ENCODE measurements at places on chromosomes 2 and 18.
A peak's percentile ranks its signal among the peaks of the same experiment; 100 is the strongest.

DNA sequence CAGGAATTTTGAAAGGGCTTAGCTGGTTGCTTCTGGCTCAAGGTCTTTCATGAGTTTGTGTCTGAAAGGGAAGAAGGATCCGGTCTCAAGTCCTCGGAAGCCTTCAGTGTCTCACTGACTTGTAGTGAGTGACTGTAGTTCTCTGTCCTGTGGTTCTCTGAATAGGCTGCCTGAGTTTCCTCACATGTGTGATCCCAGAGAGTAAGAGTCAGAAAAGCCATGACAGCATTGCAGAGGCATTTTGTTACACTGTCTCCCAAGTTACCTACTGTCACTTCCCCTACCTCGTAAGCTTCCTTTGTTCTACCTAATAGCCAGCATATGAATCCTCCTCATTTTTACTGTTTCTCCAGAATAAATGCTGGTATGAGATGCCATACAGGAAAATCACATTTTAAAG lies 709.1 kb upstream of the CHAC2 start:
- no peak for DNase-seq

DNA sequence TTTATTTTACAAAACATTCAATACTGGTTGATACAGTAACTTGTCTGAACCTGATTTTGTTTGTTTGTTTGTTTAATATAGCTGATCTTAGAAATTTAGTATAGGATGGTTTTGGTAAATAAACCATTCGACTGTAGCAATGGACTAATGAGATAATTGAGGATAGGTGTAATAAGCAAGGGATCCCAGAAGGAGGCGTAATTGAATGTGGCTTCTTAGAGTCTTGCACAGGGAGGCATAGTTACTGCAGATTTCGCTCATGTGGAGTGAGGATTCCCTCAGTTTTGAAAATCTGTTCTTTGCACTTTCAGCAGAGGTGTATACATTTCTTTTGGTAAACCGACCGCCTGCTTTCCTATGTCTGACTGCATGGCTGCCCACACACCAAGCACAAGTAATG lies 709.6 kb downstream of the SOCS6 start:
- DNase-seq: peak; percentile 35

GRCh38 chr18:67475673-67476072 lies 40.8 kb downstream of the DSEL start:
- no peak for DNase-seq

GRCh38 chr2:191927991-191928390 lies 81.1 kb upstream of the CAVIN2 start:
- no peak for DNase-seq

- peak; percentile 5 for DNase-seq
Observed at GRCh38 chr2:241559323-241560161, 997 bp downstream of the BOK start.

DNA sequence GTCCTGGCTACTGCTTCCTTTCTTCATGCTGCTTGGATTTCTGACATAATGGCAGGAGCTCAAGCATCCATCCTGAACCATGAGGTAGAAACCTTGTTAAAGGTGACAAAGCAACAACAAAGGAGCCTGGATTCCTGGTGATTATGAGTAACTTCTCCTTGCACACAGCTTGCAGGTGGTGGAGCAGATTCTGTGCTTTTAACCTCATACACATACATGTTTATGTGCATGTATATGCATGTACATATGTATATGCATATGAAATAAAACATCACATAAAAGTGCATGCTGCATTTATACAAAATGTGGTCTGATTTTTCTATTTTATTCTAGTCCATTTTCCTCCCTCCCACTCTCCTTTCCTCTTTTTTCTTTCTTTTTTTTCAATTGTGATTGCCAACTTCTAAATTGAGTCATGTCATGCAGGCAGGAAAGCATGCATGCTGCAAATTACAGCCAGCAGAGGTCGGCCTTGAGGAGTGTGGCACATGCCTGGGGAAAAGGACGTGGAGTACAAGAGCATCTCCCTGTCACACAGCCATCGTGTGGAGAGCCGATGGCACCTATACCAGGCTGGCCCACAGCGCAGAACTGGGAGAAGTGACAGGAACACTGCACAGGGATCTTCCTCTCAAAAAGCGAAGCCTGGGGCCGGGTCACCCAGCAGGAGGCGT lies 17.9 kb downstream of the LCT start:
- no peak for DNase-seq

GRCh38 chr18:55501579-55501978 lies 86.4 kb downstream of the TCF4 start:
- no peak for DNase-seq

GRCh38 chr2:163133602-163134001 lies 295.0 kb upstream of the KCNH7 start:
- no peak for DNase-seq

GRCh38 chr2:200264631-200265030 lies 41.9 kb upstream of the SPATS2L start:
- DNase-seq: no peak

DNA sequence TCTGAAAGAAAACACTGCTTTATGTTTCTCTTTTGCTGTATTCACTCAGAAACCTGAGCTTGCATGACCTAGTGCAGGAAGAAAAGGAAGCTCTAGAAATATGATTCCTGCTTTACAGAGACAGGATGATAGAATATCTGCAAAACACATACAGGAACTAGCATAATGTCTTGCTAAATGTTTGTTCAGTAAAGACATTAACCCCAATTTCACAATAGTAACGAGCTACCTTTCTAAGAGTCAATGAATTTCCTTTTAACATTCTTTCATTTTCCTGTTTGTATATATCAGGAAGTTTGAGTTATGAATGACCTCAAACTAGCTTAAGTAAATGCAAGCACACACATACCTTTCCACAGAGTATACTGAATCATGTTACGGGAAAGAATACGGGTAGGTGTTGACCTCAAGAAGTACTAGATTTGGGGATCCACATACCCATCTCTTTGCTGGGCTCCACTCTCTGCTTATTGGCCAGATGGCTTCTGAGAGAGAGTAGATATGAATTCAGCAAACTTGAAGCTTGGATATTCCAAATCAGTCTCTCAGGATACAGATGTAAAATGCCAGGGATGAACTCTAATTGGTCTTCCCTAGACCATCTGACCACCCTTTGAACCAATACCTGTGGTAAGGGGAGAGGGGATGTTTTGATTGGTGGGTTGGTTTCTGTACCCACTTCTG lies 18.2 kb upstream of the ACSL3 start:
- no peak for DNase-seq

DNA sequence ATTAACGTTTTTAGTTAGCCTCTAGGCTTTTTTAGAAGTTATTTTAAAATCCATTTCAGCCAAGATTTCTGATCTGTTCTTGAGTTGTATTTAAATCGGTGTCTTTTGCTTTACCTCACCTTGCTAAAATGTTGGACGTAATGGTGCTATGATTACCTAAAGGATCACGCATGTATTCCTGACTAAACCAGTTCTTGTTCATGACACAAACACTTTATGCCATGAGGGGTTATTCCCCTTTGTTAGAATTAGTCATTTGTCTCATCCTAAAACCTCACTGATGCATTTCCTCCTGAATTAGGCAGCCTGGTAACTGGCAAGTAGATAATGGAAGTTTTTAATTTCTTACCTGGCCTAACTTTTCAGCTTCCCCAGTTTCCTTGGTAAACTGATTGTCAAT lies 185.4 kb upstream of the TANK start:
- DNase-seq: no peak

- DNase-seq: no peak
Observed at GRCh38 chr2:56109994-56110393, 73.8 kb upstream of the CCDC85A start.

DNA sequence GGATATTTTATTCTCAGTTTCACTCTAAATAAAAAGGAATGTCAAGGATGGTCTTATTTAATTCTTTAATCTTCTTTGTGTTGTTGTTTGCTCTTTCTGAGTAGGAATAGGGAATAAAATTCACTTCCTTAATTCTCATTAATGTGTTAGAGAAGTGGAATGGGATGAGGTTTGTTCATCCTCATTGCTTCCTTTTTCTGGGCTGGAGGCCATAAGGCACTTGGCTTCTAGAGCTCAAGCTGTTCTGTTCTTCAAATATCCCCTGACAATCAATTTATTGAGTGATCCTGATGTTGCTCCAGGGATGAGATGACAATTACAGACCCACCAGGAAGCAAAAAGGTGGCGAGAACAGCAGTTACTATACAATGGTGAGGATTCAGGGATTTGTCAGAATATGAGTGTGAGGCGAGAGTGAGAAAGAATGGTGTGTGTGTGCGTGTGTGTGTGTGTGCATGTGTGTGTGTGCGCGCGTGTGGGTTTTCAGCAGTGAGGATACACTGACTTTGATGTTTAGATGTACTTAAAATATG lies 557.6 kb upstream of the FANCL start:
- no peak for DNase-seq

- no peak for DNase-seq
Observed at GRCh38 chr18:49631146-49631866, 69.4 kb downstream of the LIPG start.

DNA sequence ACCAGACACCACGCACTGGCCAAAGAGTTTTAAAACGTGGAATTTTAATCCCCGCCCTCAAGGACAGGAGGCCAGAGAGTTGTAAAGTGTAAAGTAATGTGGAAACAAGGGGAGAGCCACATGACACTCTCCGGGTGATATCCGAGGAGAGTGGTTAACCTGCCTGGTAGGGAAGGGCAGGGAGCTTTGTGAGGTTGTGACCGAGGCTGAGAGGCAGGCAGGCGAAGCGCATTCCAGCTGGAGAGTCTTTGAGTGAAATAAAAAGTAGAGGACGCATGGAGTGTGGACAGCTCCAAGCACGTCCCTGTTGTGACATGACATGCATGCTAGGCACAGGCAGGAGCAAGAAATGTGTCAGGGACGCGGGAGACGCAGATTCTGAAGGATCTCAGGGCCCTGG lies 539.5 kb downstream of the RNF144A start:
- no peak for DNase-seq

DNA sequence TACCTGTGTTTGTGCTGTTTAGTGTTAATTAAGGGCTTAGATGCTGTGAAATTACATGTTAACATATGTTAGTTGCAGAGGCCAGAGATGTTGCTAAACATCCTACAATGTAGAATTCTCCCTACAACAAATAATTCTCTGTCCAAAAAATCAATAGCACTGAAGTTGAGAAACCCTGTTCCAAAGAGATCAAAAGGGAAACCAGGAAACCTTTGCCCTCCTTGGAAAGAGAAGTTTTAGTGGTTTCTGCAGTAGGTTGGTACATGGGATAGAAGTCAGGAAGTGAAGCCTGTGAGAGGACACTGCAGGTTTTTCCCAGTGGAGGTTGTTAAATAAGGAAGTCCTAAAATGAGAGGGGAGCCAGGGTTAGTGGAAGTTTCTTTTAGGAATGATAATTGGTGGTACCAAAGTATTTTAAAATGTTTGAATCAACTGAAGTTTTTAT lies 6.3 kb upstream of the RMDN2 start:
- no peak for DNase-seq

DNA sequence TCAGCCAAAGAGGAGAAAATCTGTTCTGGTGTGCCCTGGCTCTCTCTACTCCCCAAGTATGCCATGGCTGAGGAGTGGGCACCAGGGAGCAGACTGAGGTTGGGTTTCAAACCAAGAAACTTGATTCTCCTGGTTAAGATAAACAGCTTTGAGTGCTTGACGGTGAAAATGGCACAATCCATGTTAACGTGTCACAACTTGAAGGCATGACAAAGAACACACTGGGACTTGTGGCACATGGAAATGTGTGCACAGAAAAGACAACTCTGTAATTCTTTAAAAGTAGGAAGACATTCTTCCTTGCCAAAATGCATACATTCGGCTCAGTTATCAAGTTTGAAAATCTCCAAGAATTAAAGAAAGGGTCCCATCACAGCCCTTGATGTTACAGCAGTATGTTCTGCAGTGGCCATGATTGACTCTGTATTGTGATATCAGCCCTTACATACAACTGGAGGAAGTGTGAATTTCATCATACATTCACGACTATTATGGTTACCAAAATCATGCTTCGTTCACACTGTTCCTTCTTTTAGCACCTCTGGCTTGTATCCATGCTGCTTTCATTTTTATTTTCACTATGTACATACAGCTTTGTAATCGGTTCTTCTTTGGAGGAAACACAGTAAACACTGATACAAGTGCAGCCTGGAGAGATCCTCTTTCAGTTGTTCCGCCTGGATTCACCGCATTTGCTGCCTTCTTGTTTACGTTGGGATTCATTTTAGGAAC lies 15.6 kb upstream of the ACTG2 start:
- DNase-seq: no peak

DNA sequence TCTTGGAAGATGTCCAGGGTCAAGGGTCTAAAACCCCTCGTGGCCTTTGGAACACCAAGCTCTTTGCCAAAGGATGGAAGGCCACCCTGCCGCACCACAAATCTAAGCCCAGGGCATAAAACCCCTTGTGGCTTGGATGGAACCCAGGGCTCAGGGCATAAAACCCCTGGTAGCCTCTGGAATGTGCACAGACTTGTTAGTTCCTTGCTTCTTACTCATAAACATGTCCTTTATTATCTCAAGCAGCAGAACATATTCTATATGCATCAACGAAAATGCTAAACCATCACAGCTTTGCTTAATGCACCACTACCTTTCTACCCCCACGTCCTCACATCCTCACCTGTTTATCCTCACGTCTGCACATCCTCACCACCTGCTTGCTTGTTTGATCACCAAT lies 998.0 kb downstream of the DSC3 start:
- no peak for DNase-seq

DNA sequence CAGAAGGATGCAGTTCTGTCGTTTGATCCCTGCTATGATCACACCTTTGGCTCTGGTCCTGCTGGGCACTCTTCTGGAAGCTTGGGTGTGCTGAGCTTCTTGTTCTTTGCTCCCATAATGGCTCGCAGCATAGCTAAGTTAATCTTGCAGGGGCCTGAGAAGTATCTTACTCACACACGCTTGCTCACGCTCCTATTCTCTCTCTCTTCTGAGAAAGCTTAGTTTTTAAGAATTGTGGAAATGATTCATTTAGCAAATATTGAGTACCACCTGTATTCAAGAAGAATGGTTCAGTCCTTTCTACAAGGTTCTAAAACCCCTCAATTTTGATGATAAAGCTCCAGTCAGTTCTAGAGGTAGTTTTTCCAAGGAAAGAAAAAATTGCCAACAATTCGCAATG lies 40.6 kb downstream of the XRCC5 start:
- DNase-seq: no peak

- DNase-seq: no peak
Observed at GRCh38 chr2:153394686-153395085, 83.9 kb downstream of the RPRM start.

DNA sequence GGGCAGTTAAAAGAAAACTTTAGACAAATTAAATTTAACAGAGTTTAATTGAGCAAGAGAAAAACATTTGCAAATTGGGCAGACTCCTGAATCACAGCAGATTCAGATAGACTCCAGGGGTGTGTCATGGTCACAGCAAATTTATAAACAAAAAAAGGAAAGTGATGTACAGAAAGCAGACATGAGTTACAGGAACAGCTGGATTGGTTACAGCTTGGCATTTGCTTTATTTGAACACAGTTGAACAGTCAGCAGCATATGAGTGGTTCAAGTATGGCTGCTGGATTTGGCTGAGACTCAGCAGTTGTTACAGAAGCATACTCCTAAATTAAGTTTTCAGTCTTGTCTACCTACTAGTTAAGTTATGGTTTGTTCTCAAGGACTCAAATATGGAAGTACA lies 82.3 kb upstream of the NYAP2 start:
- DNase-seq: no peak

- DNase-seq: no peak
Observed at GRCh38 chr2:99898336-99899048, 243.9 kb downstream of the AFF3 start.

Data from NCI-H748 treated with DMSO at 0.1 percent for 48 hours (cell line).